NCI-H1694 treated with DMSO at 0.1 percent for 48 hours (cell line): ENCODE measurements at places on chromosomes 4 and X.

- DNase-seq = no peak
Observed at GRCh38 chr4:173490256-173490655, 39.8 kb downstream of the HAND2 start.

- no peak for DNase-seq
Observed at GRCh38 chr4:95232358-95233156, 316.2 kb downstream of the UNC5C start.

- DNase-seq = no peak
Observed at GRCh38 chrX:24229976-24230375, 80.4 kb downstream of the ZFX start.

- DNase-seq = no peak
Observed at GRCh38 chrX:29281078-29281742, 694.0 kb downstream of the IL1RAPL1 start.

DNA sequence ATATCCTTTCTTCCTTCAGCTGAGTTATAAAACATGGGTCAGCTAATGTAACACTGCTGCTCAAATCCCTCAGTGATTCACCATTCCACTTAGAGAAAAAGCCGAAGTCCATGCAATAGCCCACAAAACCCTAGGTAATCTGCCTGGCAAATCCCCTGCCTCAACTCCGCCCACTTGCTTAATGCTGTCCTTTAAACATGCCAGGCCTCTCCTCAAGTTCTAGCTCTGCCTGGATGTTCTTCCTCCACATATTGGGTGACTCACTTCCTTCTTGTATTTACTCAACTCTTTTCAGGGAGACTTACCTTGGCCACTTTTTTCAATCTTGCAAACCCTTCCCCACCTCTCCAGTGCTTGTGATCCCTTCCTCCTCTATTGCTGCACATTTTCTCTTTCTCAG lies 89.8 kb downstream of the EMCN start:
- no peak for DNase-seq

DNA sequence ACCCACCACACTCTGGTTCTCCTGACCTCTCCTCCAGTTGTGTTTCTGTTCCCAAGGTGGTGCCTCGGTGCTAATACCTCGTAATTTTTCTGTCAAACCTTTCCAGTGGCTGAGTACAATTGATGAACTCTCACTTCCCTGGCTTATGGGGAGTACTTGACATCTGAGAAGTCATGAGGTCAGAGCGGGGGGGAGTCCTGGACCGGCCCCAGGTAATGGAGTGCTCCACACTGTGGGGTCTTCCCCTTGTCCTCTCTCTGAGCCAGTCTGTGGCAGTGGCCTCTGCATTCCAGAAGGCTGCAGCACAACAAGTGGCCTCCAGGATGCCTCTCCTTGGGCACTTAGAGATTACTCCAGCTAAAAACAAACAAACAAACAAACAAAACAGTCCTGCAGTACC lies 122.5 kb upstream of the TRIM2 start:
- DNase-seq = no peak

GRCh38 chrX:34578237-34578636 lies 78.8 kb downstream of the TMEM47 start:
- DNase-seq = no peak

DNA sequence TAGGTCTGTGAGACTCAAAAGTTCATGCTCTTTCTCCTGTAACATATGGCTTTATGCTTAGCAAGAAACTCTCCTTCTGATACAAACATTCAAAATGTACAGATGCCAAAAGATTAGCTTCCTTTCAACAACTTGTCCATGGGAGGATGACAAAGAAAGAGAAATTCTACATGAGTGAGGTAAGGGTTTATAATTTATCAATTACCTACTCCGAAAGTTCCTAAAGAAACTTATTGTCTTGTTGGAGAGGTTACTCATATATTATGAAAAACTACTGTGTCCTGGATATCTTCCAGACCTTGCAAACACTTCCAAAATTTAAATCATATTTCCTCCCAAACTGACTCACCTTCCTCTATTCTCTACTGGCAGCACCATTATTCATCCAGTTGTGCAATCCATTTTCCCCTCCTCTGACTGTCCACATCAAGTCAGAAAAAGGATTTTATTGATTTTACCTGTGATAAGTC lies 65.1 kb downstream of the ENPEP start:
- no peak for DNase-seq

GRCh38 chr4:154439224-154439623 lies 52.4 kb downstream of the DCHS2 start:
- DNase-seq = no peak

DNA sequence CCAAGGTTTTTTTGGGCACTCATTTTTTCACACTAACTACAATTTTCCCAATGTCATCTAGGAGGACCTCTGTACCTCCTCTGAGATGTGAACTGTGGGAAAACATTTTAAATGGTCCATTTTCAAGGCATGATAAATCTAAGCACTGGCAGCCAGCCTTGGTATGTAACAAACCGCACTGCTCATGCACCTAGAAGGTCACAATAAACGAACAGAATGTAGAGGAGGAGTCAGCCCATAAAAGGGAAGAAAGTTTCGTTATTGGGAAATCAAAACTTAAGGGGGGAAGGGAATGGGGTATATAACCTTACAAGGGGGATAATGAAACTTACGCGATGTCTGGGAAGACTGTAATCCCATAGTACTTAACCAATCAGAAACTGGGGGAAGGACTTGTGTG lies 16.4 kb downstream of the COX18 start:
- no peak for DNase-seq

GRCh38 chrX:68440940-68441339 lies 7.6 kb upstream of the OPHN1 start:
- DNase-seq = no peak

GRCh38 chrX:30610026-30610425 lies 32.5 kb upstream of the TASL start:
- no peak for DNase-seq

DNA sequence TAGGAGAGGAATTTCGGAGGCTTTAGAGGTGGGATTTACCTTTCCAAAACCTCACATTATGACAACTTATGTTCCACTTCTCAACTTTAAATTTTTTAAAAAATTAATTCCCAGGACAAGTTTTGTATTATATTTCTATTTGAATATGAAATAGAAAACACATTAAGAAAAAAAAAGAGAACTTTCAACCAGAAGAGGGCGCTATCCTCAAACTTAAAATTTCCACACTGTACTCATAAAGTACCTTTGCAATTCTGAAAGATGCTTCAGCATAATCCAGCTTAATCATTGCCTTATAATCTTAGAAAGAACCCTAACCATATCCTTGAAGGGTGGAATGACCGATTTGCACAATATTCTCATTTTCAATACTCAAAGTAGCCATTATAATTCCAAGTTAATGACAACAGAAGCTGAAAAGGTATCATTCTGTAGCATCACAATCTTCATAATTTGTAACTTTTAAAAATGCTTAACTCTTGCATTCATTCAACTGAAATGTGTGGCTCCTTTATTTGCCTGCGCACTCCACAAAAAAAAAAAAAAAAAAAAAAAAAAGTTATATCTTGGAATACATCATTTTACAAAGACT lies 158.0 kb downstream of the KCNIP4 start:
- DNase-seq = peak; percentile 15

DNA sequence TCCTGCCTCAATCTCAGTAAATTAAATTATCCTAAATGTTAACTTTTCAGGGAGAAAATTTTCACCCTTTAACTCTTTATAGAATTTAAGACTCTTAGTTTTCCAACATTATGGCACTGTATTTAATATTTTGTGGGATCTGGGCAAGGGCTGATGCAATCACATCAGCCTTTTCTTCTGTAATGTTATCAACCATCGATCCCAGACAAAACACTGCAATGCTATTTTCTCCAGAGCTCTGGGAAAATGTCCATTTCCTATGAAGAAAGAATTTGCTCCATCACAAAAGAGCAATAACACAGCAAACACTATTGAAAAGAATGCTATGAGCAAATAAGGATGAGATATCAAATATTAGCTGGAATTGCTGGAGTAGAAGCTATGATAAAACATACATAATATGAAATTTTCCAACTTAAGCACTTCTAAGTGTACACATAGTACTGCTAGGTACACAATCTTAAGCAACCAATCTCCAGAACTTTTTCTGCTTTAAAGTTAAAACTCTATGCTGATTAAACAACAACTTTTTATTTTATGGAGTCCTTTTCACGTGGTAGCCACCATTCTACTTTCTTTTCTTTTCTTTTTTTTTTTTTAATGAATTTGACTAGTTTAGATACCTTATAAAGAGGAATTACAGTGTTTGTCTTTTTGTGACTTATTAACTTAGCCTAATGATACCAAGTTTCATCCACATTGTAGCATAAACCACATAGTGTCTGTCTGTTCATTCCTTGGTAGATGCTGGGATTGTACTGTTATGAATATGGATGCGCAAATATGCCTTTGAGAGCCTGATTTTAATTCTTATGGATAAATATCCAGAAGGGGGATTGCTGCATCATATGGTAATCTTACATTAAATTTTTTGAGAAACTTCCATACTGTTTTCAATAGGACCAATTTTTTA lies 43.6 kb downstream of the UGT2A3 start:
- no peak for DNase-seq

DNA sequence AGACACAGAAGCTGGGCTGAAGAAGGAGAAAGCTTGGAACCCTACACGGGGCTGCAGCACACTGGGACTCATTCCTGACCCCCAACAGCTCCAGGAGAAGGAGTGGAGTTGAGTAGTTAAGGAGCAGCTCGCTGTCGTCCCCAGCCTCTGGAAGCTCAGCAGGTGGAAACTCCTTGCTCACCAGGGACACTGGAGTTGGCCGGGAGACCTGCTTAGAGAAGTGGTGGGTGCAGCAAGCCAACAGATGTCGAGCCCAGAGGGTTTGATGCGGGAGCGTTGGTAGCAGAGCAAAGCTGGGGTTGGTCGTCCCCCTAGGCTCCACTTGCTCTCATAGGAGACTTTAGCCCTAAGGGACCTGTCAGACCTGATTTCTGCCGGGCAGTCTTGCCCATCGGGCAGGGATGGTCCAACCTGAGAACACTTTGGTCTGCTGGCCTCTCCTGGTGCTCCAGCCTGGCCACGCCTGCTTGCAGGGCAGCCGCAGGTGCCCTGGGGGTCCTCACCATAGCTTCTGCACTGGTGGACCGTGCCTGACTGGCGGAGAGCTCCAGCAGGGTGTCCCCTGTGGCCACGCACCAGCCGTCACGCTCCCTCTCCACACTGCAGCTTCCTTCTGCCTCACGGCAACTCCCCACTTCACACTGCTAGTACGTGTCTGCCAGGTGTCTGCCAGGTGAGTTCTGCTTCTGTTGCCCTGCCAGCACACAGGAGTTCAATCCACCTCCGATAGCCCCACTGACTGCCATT lies 353.7 kb downstream of the GASK1B start:
- no peak for DNase-seq

DNA sequence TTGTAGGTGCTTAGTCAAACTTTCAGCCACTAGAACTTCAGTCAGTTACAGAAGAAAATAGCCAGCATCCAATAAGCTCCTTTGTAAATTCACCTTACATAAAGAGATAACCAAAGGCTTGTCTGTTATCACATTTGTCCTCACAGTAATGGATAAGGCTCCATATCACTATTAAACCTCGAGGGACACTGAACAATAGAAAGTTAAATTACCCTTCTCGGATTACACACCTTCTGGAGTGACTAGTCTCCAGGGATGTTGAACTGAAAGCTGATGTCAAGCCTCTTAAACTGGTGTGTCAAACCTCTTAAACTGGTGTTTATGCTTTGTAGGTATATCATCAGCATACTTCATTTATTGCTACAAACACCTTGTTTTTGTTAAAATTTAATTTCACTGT lies 639.0 kb downstream of the CENPC start:
- DNase-seq = no peak

- peak; percentile 27 for DNase-seq
Observed at GRCh38 chrX:24760363-24761000, 66.8 kb downstream of the POLA1 start.

DNA sequence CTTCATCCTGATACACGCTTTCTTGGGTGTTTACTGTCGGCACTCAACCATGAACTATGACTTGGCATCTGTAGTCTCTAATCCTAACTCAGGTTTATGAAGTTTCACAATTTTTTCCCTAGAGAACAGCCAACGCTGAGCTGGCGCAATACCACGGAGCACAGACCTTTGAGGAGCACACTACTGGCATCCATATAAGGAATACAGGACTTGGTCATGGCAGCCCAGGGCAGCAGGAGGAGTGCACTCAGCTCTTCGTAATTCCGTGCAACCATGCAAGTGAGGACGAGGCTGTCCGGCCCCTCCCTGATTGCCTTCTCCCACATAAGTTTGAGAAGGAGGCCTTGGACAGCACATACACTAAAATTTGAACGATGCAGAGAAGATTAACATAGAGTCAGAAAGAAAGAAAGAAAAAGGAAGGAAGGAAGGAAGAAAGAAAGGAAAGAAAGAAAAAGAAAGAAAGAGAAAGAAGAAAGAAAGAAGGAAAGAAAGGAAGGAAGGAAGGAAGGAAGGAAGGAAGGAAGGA lies 41.0 kb upstream of the PDLIM5 start:
- DNase-seq = no peak

GRCh38 chr4:149296084-149296483 lies 519.6 kb downstream of the IQCM start:
- DNase-seq = no peak

DNA sequence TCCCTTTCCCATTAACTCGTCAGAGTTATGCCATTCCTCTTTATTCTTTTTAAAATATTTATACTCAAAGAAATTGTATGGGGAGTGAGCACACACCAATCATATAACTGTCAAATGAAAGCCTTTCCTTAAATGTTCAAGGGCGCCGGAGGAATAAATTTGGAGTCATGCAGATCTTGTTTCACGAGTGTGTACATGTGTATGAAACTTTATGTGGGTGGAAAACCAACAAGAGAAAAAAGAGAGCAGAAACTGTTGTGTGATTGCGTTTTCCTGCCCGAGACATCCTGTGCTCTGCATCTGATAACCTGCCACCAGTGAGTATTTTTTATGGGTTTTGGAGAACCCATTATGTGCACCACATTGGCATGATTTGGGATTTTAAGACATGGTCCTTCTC lies 88.3 kb downstream of the FHDC1 start:
- no peak for DNase-seq

GRCh38 chr4:152534541-152535359 lies 1.1 kb downstream of the FBXW7 start:
- DNase-seq = no peak

DNA sequence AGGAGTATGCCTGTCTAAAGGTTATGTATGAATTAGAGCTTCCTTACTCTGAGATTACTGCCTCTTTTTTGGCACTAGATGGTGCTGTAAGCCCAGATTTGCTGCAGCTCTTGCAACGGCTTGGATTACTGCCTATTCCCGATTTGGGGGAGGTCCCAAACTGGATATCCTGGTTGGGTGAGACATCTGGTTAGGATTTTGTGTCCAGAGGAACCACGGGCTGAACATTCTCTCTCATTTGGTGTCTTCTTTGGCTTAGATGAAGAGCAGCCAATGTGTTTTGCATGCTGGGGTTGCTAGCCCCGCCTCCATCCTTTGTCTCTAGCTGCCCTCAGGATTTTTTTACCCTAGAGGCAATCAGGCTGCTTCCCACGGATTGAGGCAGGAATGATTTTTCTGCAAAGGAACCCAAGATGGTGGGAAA lies 31.9 kb downstream of the F8A1 start:
- peak; percentile 85 for DNase-seq

- no peak for DNase-seq
Observed at GRCh38 chrX:150014525-150014924, 76.2 kb upstream of the EOLA2 start.

- no peak for DNase-seq
Observed at GRCh38 chrX:49082271-49082871, 2.7 kb upstream of the WDR45 start.
